ENCODE measurements at places on chromosomes 16 and 17.
A peak's percentile ranks its signal among the peaks of the same experiment; 100 is the strongest.

GRCh38 chr16:84141143-84141670, 3.8 kb downstream of the HSDL1 start:
- DNase-seq: no peak

DNA sequence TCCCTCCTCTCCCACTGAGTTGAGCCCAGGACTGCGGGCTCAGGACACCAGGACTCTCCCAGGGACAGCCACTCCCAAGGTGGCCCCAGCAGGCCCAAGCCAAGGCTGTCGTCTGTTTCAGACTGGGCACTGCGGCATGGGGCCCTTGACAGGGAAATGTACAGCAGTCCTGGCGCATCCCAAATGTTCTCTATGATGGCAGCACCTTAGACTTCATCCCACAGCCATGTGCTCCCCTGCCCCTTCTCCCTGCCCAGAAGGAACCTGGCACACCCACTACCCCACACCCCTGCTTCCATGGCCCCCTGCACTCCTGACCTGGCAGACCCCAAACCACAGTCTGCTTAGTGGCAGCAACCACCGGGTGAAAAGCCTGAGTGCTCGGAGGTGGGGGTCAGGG, 18.2 kb downstream of the RBFOX3 start:
- DNase-seq: no peak

GRCh38 chr17:35052241-35052610, 11.3 kb downstream of the RFFL start:
- DNase-seq: no peak

DNA sequence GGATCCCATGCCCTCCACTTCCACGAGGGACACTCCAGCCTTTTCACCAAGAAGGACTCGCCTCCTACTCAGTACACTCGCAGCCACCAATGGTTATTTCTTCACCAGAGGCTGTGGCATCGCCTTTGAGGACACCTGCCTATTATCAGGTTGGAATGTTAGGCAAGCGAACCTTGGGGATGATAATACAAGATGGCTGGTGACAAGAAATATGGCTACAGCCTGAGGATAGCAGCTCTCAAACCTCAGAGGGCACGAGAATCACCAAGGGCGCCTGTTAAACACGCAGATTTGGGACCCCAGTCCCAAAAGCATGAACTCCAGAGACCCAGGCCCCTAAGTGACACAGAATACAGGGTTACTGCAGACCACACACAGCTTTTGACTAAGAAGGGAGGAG, 58.1 kb downstream of the CYTH1 start:
- no peak for DNase-seq

GRCh38 chr17:80260069-80260535, 550 bp upstream of the RNF213 start:
- DNase-seq: peak; percentile 57

- DNase-seq: no peak
Measured at GRCh38 chr17:35725802-35726126, 5.7 kb upstream of the RASL10B start.

DNA sequence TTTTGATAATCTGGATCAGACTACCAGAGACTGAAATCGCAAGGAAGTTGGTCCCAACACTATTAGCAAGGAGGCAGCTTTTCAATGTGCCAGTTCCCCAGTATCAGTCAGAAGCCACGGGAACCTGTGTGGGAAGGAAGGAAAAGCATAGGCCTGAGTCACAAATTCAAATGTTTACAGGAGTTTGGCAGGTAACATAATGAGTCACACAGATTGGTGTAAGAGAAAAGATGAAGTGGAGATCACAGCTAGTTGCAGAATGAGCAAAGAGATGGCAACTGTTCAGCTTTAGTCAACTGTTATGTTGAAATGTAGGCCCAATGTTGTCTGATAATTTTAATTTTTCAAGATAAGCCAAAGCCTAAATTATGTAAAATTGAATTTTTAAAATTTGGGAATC, 28.1 kb upstream of the ITGA2B start:
- no peak for DNase-seq

- DNase-seq: no peak
Measured at GRCh38 chr16:4608704-4608980, 6.0 kb downstream of the UBALD1 start.

- DNase-seq: no peak
Measured at GRCh38 chr16:82649766-82650165, 23.0 kb downstream of the CDH13 start.

DNA sequence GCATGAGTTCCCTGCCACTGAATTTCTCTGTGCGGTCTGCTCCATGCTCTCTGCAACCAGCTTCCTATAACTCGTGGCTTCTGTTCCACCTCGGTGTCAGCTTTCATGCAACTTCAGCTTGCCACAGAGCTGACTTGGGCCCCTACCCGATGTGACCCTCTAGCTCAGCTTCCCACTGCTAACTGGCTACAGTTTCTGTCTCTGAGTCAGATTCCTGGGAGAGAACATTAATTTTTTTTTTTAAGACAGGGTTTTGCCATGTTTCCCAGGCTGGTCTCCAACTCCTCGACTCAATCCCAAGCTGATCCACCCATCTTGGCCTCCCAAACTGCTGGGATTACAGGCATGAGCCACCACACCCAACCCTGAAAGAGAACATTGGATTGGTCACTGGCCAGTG, 35.5 kb upstream of the PSMD7 start:
- no peak for DNase-seq

DNA sequence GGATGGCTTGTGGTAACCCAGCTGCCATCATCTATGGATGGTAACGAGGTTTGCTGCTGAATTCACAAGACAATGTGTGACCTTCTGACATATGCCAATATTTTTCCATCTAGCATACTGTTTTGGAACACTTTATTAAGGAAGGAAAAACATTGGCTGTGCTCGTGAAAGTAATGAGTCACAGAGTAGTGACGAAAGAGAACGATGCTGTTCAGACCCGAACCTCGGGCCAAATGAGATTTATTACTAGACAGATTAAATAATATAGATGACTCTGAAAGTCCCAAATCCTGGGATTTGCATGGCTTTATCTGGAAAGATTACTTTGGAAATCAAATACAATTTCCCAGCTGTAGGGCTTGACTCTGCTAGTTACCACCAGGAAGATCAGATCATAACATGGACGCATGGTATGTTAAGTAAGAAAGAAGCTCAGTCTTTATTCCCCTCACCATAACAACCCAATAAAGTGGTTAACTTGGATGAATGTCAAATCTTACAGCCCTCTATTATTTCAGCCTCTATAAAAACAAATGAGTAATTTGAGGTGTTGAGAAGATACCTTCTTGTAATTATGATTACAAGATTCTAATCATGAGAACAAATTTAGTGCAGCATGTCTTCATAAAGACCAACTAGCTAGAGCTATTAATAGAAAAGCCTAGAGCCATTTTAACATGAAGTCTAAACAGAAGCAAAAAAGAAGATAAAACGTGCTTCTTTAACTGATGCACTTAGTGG, 32.6 kb downstream of the ERN1 start:
- no peak for DNase-seq
